ENCODE measurements at places on chromosomes 7 and 10.
A peak's percentile ranks its signal among the peaks of the same experiment; 100 is the strongest.

GRCh38 chr7:112431803-112432202, 18.5 kb upstream of the IFRD1 start:
- DNase-seq = no peak

DNA sequence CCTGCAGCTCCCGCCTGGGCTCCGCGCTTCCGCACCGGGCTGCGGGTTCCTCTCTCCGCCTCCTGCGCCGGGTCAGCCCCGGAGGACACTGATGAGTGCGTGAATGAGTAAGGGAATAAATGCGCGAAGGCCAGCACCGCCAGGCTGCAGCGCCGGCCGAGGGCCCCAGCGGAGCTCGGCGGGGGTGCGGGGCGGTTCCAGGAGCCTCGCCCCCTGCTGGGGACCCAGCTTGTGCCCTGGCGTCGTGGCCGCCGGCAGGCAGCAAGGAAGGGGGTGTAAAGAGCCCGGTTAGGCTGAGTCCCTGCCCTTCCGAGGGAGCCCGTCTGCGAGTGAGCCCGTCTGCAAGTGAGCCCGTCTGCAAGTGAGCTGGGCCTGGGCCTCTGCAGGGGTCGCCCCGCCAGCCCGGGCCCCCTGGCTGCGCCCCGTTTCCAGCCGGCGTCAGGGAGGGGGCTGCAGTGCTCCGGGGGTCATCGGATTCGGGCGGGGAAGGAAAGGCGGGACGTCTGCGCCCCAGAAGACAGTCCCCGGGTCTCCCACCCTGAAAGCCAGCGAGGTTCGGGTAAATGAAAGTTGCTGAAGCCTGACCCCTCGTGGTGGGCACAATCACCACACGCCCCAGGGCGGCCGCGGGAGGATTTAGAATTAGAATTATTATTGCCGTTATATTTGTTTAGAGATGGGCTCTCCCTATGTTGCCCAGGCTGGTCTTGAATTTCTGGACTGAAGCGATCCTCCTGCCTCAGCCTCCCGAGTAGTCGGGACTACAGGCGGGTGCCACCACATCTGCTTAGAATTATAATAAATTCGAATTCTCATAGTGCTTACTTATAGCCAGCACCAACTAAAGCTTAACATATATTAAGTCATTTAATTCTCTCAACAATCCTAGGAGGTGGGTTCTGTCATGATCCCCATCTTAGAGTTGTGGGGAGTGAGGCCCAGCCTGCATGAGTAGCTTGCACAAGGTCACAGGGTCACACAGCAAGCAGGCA, 8.6 kb upstream of the CRYGN start:
- peak; percentile 78 for DNase-seq

- no peak for DNase-seq
Measured at GRCh38 chr7:70703785-70704184, 428.2 kb upstream of the GALNT17 start.

- no peak for DNase-seq
Measured at GRCh38 chr7:97731736-97732564, at the start of gene TAC1. Gene TAC1, plus strand, starts transcription at chr7:97732086. Its CDS starts 527 bp downstream, at chr7:97732613.

DNA sequence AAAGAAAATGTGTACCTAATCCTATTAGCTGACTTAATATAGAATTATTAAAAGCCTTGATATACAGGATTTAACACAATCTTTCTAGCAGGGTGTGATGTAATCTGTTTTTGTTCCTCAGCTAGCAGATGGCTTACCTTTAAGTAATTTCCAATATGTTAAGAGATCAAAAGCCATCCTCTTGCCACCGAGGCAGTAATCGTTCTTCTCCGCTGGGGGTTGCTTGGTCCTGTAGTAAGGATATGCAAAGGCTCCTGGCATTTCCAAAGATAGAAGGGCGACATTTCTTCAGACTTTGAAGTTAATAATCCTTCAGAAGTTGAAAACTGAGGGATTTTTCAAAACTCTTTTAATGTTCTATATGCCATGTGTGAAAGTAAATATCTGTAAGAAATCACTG, 156.4 kb downstream of the FZD1 start:
- no peak for DNase-seq

DNA sequence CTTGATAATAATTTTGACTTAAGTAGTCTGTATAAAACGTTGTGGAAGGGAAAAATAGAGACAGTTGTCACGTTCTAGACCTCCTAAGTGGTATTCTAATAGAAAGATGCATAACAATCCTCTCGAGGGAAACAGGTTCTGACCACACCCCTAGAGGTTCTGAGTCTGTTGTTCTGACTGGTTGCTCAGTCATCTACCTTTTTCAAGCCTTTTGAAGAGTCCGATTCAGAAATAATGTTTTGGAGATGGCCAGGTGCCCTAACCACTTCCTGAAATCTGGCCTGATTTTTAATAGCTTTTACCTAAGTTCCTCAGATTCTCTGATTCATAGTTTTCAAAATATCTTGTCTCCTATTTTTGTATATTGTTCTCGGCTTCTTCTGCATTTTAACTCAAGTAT, 175.6 kb downstream of the HDAC9 start:
- DNase-seq = no peak

GRCh38 chr7:45938626-45939302, 17.7 kb upstream of the IGFBP3 start:
- no peak for DNase-seq

DNA sequence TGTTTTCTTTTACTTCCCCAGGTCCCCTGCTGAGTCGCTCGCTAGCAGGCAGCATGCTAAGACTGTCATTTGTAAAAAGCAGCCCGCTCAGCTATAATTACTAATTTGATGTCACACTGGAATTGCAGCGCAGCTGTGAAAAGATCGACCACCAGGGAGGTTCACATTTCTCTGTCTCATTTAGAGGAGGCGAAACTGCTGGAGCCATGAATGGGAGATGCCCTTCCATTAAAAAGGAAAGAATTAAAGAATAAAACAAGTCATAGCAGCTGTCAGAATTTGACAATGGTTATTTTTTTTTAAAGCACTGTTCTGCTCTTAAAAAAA, 153.5 kb downstream of the PIP4K2A start:
- DNase-seq = no peak

GRCh38 chr7:77386165-77386822, 29.9 kb downstream of the GSAP start:
- no peak for DNase-seq

GRCh38 chr7:39228946-39229345, 251.2 kb downstream of the POU6F2 start:
- DNase-seq = no peak
